ENCODE measurements at places on chromosomes 1 and 21. TPM values are rescaled to one million over a fixed set of nuclear protein-coding genes. Genes with fewer than 3 reads are reported as not detected.

ZNHIT6 gene
- 22.6 TPM for polyA plus RNA-seq

AIDA gene
- 66.6 TPM for polyA plus RNA-seq

DNA sequence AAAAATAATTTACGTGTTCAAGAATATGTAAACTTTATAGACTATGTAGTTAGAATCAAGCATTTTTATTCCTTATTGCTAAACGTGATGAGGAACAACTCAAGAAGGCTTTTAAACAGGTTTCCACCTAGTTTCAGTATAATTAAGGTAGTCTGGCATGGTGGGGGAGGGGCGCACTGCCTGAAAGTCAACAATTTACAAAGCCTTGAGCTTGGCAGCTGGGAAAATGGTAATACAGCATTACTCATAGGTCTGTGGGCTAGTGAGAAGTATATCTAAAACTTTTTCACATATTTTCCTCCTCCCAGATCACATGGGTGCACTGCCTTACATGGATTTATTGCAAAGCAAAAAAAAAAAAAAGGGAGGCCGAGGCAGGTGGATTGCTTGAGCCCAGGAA, 75.2 kb downstream of the EVI5 start:
- DNase-seq, result no peak

- DNase-seq, result no peak
Observed at GRCh38 chr21:46557919-46558392, 46.9 kb downstream of the S100B start.

- DNase-seq, result peak; percentile 52
Observed at GRCh38 chr21:44994695-44995342, 55.0 kb downstream of the SLX9 start.

GRCh38 chr1:15418806-15419515, 9.3 kb downstream of the EFHD2 start:
- no peak for DNase-seq

DNA sequence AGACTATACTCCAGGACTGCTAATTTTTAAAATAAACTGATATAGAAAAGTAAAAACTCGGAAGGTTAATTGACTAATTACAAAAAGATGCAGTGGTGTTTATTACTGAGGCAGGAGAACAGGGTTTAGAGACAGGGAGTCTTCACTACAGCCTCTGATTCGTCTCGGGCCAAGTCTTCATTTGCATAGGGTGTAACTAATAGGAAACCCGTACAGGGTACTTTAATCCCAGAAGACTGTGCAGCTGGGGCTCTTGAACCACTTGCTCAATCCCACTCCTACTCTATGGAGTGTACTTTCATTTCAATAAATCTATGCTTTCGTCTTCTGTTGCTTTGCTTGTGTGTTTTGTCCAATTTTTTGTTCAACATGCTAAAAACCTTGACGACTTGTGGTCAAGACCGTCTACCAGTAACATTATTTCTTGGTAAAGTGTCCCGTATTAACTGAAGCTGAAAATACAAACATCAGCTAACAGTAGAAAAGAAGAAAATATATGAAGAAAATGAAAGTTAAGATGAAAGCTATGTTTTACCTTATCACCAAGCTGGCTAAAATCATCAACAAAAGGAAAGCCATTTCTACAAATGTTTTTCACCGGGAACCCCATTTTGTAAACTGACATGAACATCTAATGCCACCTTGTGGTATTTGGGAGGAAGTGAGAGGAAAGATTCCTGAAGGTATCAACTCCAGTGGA, 8.0 kb downstream of the SDHB start:
- DNase-seq, result peak; percentile 46

PDPN gene
- polyA plus RNA-seq, result 50.0 TPM

SAMSN1 gene
- polyA plus RNA-seq, result 1.2 TPM

GRCh38 chr1:2777424-2778219, 23.9 kb downstream of the TTC34 start:
- DNase-seq, result no peak

GRCh38 chr1:112955773-112956543, at the start of gene SLC16A1:
SLC16A1 (minus strand) TSS chr1:112956196; CDS start chr1:112929308, 26,888 bp downstream.
- DNase-seq, result peak; percentile 94

- no peak for DNase-seq
Observed at GRCh38 chr1:152143150-152143887, 15.7 kb downstream of the RPTN start.

RXFP4 gene
- polyA plus RNA-seq, result 0.14 TPM

OPTC gene
- not detected for polyA plus RNA-seq

DNA sequence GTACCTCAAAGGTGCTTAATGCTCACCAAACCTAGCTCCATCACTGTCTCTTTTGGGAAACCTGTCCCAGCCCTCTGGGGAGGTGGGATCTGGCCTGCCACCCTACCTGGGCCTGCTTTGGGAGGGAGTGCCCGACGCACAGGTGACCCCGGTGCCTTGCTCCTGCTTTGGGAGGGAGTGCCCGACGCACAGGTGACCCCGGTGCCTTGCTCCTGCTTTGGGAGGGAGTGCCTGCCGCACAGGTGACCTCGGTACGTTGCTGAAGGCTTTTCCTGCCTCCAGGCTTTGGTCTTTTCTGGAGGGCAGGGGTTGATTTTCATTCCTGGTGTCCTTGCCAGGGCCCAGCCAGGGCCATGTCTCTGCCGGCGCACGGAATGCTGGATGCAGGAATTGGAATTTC, 25.2 kb upstream of the C1orf174 start:
- DNase-seq, result no peak

GRCh38 chr1:77407738-77408375, 126.0 kb downstream of the AK5 start:
- DNase-seq, result no peak

RAB42 gene
- 8.9 TPM for polyA plus RNA-seq

NEXN gene
- polyA plus RNA-seq, result 238 TPM

DNA sequence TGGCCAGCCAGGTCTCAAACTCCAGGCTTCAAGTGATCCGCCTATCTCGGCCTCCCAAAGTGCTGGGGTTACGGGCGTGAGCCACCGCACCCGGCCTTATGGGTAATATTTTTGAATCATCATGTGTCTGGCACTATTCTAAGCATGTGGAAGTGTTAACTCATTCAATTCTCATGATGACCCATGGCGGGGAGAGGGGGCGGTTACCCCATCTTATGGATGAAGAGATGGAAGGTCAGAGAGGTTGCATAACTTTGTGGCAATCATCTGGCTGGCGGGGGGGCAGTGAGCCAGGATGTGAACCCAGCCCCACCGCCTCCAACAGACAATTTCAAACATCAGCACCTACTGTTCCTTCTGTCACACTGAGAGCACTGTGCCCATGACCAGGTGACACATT, 11.5 kb upstream of the TAS1R2 start:
- DNase-seq, result no peak

STIL gene
- 6.1 TPM for polyA plus RNA-seq

- no peak for DNase-seq
Observed at GRCh38 chr1:236948381-236948780, 55.9 kb downstream of the MT1HL1 start.

DNA sequence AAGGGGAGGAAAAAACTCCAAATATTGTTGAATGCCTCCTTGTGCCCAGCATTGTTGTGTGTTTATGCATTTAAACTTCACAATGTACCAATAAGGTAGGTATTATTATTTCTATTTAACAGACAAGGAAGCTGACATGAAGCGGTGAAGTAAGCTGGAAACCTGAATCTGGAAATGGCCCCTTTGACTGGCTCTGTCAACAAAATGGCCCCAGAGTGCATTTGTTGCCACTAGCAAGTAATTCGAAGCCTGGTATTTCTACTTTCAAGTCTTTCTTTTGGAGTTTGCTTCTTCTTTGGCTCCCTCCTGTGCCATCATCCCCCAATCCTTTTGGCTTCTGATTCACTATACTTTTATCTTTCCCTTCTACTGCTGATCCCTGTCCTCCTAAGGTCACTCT, 23.1 kb downstream of the CRYZL1 start:
- no peak for DNase-seq

DNA sequence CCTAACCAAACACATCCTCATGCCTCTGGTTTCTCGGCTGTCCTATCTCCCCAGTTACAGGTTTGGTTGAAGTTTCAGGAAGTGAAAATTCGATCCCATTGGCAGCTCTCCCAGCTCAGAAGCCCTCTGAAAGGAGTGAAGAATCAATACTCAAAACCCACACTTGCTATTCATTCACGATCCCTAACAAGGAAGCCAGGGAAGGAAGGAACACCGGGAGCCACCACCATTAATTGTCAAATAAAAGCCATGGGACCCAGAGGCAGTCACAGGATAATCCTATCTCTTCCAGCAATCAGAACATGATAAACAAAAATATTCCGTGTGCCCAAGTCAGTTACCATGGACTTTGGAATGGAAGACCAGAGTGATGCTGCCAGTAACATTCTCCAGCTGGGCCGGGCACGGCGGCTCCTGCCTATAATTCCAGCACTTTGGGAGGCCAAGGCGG, 7.0 kb downstream of the TMPRSS2 start:
- DNase-seq, result no peak

GRCh38 chr1:36023098-36023769, 60.7 kb upstream of the TEKT2 start:
- DNase-seq, result no peak

Measured in muscle of back (tissue), 13 donors.